ENCODE measurements at places on chromosomes 7 and 10. TPM values are rescaled to one million over a fixed set of nuclear protein-coding genes. Genes with fewer than 3 reads are reported as not detected.

HKDC1 gene
- total RNA-seq: 0.44 TPM

MEIG1 gene
- not detected for total RNA-seq

SOSTDC1 gene
- 0.22 TPM for total RNA-seq

AQP1 gene
- 1.2 TPM for total RNA-seq

DNA sequence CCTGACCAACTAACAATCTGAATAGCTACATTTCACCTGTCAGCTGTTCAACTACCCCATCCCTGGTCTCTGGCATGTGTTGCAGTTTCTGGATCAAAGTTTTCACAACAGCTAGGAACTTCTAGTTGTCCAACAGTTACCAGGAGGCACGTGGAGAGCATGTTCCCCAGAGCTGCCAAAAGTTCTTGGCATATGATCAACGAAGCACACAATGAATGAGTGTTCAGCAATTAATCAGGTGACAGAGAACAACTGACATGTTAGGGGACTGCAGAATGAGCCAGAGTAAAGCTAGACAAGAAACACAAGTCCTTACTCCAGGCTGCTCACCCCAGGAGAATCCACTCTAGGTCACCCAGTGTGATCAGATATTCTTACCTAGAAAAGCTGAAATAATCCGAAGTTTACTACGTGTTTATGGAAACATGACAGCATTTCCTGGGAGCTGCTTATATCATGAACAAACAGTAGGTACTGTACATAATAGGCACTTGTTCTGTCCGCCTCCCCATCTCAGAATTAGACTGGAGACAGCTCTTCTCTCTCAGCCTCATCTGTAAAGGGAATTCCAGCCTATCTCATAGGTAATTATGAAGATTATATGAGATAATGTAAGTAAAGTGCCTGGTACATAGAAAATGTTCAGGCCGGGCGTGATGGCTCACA, 50.6 kb downstream of the ZNF438 start:
- peak; percentile 53 for DNase-seq

- DNase-seq: peak; percentile 71
Measured at GRCh38 chr10:69516316-69516715, 56.9 kb downstream of the NEUROG3 start.

GRCh38 chr10:80104066-80104926, 25.8 kb downstream of the TMEM254 start:
- peak; percentile 62 for DNase-seq

- DNase-seq: no peak
Measured at GRCh38 chr10:115049960-115050359, 43.2 kb upstream of the ATRNL1 start.

FOXP2 gene
- not detected for total RNA-seq

DNA sequence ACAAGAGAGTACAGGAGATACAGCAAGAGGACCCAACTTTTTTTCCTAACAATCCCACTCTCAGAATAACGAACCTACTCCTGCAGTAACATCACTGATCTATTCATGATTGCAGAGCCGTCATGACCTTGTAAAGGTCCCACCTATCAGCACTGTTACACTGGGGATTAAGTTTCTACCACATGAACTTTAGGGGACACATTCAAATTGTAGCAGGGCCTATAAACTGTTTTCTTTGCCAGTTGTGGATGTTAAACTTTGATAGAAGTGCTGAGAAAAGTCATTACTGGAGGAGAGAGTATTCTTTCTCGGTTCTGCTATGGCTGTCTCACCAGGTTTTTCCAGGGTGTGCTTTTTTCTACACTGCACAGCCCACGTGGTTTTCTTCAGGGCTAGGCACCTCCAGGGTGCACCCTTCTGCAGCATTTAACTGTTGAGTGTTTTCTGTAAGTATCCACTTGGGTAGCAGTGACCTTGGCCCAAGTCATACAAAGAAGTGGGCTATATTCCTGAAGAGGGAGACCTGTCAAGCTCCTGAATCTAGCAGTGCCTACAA, 131.6 kb upstream of the AHR start:
- no peak for DNase-seq

GRCh38 chr7:65251851-65252620, 121.6 kb upstream of the ZNF92 start:
- peak; percentile 60 for DNase-seq

RHBDD2 gene
- 42.7 TPM for total RNA-seq

GRCh38 chr7:112411186-112411795, 39.0 kb upstream of the IFRD1 start:
- DNase-seq: peak; percentile 60

VWC2 gene
- not detected for total RNA-seq

DNA sequence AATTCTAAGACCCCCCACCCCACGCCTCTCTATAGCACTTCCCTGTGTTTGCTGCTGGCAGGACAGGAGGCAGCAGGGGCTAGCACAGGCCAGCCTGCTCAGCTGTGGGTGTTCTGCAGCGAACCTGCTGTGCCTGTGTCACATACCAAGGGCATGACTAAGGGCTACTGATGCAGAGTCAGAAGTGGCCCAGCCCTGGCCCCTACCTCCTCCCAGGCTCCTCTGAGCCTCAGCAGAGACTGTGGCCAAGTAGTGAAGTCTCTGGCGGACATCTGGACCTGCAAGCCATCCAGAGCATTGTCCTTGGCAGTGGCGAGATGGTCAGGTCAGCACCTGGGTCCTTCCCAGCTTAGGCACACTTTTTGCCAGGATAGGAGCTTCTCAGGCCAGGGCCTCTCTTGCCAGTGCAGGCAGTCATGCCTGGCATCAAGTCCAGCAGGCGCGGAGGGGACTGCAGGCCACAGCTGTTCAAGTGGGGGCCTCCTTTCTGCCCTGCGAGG, 116.3 kb upstream of the RET start:
- peak; percentile 85 for DNase-seq

PRLHR gene
- total RNA-seq: not detected

GRCh38 chr7:138075350-138075749, 909 bp upstream of the AKR1D1 start:
- no peak for DNase-seq

- DNase-seq: no peak
Measured at GRCh38 chr10:119700321-119700954, 25.4 kb upstream of the INPP5F start.

DNA sequence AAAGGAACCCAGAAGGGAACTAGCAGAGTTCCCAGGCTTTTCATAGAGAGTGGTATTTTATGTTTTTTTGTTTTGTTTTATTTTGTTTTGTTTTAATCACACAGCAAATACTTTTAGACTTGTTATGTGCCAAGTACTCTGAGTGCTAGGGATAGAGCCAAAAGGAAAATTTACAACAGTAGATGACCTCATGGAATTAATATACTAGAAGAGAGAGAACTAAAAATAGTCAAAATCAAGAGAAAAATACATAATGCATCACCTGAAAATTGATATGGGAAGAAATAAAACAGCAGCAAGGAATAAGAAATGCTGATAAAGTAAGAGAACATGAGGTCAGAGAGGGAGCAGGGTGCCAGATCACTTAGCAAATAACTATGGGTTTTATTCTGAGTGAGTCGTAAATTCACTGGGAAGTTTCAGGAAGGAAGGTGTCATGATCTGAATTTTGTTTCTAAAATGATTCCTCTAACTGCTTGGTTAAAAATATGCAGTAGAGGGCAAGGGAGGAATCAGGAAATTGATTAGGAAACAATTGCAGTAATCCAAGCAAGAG, 351.0 kb downstream of the ANKRD7 start:
- no peak for DNase-seq

GJD4 gene
- 0.33 TPM for total RNA-seq

FOXK1 gene
- 13.2 TPM for total RNA-seq

DNA sequence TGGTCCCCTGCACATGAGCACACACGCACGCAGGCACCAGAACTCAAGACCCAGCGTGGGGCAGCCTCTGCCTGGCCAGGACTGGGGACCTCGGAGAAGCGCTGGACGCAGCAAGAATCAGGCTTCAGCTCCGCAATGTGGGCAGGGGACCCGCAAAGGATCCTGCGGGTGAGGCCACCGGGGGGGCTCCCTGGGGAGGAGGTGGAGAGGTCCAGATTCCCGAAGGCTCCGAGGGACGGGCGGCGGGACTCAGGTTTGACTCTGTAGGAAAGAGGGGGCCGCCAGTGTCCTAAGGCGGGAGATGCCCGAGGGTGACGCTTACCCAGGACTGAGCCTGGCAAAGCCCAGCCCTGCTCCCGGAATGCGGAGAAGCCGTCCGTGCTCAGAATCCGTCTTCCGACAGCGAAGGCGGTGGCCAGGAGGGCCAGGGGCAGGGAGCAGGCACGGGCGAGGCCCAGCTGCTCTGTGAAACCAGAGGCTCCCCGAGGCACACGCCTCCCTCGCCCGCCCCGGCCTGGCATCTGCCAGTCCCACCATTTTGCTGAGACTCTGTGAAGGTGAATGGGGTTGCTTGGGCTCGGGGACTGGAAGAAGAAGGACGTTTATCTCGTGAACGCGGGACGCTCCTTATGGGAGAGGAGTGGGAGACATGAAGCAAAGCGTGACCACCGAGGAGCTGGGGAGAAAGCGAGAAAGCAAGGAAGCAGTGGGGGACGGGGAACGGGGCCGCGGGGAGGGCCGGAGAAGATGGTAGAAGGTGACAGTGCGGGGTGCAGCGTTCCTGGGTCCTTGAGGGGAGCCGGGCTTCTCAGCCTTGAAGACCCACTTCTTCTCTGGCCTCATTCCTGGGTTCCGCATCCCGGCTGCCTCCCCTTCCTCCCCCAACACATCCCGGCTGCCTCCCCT, 489.2 kb downstream of the PTPRN2 start:
- no peak for DNase-seq

- DNase-seq: peak; percentile 55
Measured at GRCh38 chr10:35270100-35270499, 66.2 kb upstream of the CCNY start.

- DNase-seq: no peak
Measured at GRCh38 chr10:104767745-104768144, 126.7 kb downstream of the SORCS3 start.

NODAL gene
- not detected for total RNA-seq

DNA sequence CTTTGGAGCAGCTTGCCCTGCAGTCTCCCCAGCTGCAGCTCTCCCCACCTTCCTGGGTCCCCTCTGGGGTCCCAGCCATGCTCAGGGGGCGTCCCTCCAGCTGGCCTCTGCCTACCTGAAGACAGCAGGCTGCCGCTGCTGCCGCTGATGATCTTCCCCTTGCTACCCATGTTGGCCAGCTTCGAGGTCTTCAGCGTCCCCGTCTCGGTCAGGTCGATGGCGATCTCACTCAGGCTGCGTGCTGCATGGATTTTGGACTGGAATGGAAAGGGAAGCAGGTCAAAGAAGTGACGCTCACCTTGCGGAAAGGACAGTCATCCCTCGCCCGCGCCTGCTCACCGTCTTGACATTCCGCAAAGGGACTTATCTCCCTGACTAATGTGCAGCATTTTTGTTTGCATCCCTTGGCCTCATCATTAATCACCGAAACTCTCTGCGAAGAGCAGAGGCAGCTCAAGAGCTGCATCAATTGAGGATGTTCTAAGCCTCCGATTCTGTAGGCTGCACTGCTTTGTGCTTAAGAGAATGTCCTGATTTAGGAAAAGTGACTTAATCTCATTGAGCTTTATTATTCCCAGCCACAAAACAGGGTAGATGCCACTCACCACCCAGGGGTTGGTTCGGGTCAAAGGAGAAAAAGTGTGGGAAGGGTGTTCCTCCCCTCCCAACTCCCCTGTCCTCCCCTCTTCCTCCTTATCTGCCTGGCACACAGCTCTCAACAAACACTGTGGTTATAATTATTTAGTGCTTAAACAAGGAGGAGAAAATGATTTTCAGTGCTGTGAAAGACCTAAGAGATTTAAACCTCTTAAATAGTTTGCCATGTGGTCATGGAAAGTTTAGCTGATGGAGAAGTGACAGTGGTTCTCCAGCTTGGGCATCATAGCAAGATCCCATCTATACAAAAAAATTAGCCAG, 107.3 kb downstream of the PRPF18 start:
- DNase-seq: no peak

DNA sequence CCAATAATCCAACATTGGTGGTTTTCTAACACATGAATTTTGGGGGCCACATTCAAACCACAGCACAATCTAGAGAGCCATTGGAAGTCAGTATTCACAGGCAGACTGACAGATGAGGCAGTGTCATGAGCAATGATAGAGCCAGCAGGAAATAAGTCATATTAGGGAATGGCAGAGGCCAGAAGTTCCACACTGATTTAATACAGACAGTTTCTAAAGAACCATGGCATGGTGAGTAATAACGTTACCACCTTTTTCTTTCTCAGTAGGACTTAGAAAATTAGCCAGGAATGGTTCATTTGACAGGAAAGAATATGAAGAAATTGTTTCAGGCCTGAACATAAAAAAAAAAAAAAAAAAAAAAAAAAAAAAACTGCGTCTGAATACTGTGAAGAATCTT, 210.3 kb downstream of the GPAM start:
- DNase-seq: no peak

DNA sequence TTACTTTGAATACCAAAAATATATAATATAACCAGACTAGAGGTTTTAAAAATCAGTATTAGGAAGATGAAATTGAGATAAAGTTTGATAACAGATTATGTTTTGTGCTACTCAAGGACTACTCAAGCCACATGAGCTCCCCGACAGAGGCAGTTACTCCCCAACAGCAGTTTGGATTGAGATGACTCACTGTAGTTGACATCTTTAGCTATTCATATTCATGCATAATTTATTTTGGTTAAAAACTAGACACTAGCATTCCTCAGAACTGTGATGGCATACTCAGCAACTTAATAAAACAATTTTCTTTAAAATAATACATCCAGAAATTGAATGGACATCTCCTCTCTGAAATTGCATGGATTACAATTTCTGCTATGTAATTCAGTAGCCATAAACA, 19.6 kb downstream of the PCLO start:
- no peak for DNase-seq

GRCh38 chr10:125568156-125568555, 114.8 kb downstream of the TEX36 start:
- DNase-seq: no peak

DNA sequence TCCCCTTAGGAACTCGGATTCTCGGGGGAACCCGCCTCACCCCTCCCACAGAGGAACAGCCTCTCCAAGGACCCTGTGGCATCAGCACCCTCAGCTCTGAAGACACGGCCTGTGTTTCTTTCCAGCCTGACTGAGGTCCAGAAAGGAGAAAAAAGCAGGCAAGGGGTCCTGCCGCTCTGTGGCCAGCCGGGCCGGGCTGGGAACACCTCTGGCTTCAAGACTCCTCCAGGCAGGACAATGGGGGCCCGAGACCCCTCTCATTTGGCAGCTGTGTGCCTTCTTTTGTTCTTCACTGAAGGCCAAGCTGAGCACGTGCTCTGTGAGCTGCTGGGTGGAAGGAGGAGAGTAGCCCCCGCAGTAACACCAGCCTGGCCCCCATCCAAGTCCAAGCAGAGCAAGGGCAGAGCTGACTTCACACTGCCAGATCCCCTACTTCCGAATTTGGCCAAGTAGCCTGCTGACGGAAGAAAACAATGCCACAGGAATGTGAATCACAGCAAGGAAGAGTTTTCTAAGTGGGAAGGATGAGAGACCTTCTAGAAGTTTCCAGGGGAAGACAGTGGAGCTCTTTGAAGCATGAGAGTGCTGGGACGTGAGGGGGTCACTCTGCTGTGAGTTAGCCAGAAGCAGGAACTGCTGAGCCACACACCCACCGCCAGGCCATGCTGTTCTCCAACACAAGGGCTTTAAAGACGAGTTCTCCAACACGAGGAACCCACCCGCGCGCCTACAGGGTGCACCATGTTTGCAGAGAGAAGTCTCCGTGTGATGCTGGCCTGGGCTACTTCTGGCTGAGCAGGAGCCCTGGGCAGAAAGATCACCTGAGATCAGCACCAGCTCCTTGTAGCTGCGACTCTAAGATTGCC, 3.1 kb downstream of the CNPY1 start:
- no peak for DNase-seq

CFTR gene
- total RNA-seq: not detected

- peak; percentile 31 for DNase-seq
Measured at GRCh38 chr7:21092766-21093702, 306.3 kb upstream of the SP8 start.

CNPY1 gene
- total RNA-seq: not detected
